AG08395 (cell line): ENCODE measurements at places on chromosomes 11 and 22.

DNA sequence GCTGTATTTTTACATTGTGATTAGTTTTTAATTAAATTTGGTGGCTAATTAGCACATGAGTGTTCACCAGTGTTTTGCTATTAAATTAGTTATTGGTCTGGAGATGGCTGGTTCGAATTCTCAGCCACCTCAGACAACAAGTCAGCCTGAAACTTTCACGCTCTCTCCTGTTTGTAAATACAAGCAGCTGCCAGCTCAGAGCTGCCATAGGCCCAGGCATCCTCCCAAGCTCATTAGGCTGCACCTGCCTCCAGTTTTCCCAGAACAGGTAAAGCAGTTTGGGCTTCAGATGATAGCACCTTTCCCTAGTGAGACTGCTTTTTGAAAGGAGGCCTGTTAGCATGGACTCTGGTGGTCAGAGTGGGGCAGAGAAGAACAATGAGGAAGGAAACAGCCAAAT, 156.8 kb downstream of the NAV2 start:
- no peak for DNase-seq

- DNase-seq: no peak
These were observed 1330.2 kb downstream of the LRRC4C start for GRCh38 chr11:40129266-40129665.

DNA sequence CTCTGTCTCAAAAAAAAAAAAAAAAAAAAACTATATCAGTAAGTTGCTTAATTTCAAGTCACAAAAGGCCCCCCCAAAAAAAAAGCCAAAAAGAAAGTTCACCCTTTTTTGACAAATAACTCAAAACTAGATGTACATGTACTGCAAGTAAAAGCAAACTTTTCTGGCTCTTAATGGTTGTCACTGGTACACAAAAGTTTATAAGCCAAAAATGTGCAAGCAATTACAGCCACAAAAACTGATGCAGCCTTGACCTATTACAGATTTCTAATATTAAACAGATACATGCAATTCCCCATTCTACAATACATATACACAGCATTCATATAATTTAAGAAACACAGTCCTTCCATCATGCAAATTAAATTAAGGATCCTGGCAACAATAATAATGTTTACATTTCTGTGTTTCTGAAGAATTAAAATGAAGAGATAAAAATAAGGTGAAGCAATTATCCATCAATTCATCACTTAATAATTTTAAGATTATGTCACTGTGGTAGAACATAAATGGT, 18.6 kb downstream of the PICALM start:
- no peak for DNase-seq

DNA sequence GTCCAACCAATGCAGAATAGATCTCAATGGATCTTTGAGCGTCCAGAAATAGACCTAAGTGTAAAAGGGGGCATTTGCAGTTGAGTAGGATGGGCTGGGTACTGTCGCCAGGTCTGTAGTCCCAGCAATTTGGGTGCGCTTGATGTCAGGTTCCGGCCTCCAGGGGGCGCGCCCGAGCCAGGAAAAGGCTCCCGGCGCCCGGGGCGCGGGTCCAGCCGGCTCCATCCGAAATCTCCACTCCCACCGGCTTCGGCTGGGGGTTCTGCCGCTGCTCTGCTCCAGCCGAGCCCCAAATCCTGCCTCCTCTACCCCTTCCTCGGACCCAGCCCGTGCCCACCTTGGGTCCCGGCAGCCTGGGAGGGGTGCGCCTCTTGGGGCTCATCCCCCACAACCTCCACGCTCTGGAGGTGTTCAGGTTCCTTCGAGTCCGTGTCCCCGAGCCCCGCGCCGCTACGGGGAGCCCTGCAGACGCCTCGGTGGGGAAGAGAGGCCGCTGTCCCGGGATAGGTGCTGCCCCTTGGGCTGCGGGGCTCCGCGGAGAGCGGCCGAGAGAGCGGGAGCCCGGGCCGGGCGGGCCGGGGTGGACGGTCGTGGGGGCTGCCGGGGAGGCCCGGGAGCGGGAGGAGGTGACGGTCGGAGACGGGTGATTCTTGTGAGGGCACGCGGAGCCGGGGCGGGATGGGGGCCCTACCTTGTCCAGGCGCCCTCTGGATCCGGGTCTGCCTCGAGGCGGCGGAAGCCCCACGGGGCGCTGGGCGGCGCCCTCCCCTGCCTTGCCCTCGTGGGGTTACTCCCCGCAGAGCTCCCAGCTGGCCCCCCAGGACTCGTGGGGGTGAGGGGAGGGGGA, 13.0 kb upstream of the CYB5R3 start:
- peak; percentile 89 for DNase-seq

DNA sequence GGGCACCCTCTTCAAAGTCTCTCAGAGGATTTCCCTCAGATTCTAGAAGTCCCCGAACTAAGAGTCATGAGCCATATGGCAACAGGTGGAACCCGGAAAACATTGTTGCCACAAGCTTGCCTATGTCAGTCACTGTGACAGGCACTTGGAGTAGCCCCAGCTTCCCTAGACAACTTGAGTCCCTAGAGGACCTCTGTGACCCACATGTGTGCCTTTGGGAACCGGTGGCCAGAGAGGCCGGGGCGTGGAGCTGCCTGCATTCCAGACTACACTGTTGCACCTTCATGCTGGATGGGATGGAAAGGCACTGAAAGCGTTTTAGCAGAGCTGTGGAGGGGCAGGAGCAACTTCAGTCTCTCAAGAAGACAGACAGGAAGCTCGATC, 12.1 kb downstream of the SLC37A2 start:
- no peak for DNase-seq

- DNase-seq: no peak
These were observed 5.5 kb downstream of the YDJC start for GRCh38 chr22:21624120-21624879.

- DNase-seq: no peak
These were observed 5.3 kb downstream of the SLC17A6 start for GRCh38 chr11:22343371-22344032.

- DNase-seq: no peak
These were observed 13.1 kb downstream of the SCARF2 start for GRCh38 chr22:20424568-20424931.

- peak; percentile 61 for DNase-seq
These were observed 19.3 kb upstream of the FXYD2 start for GRCh38 chr11:117843666-117844484.

DNA sequence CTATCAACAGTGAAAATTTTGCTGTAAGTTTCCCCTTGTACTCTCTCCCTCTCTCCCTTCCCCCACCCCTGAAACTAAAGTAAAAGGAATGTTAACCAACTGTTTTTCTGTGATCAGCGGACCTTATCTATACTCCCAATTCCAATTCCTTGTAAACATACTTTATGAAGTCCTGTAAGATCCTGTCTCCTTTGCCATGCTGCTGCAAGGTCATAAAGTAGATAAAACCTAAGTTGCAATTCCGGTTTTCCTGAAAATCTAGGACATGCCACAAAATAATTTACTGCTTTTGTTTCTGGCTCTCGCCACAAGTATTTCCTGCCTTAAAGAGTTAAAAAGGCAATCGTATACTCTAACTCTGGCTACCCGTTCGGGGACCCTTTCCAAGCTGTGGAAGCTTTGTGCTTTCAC, 1469.0 kb downstream of the LRRC4C start:
- no peak for DNase-seq

DNA sequence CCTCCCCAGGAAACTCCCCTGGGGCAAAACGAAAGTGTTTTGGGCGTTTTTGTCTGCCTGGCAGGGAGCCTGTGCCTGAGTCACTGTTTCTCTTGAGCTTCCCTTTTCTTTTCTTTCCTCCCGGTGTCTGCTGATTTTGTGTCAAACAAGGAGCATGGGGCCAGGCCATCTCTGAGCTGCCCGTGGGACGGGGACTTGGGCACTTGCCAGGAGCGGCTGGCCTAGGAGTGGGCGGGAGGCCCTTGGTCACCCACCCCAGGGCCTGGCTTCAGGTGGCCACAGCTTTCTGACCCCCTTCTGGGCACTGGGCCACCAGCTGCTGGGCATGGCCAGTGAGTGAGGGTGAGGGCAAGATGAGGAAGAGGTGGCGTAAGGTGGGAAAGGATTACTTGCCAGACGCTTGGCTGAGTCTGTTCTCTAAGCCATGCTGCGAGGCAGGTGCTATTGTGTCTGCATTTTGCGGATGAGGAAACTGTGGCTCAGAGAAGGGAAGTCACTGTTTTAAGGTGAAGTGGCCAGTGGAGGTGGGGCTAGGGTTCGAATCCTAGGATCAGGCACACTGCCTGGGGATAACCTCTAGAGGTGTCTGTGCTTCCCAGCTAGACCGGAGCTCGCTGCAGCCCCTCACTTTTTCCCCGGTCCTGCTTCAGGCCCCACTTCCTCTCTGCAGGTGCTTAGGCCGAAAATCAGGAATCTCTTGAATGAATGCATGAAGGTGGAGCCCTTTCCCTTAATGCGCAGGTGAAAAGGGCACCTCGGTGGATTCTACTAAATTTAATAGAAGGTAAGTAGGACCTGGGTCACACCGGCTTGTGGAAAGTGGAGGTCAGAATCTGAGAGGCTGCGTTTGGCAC, 7.8 kb upstream of the NFAM1 start:
- DNase-seq: no peak
